ENCODE measurements at places on chromosomes 3 and 15.
A peak's percentile ranks its signal among the peaks of the same experiment; 100 is the strongest.

DNA sequence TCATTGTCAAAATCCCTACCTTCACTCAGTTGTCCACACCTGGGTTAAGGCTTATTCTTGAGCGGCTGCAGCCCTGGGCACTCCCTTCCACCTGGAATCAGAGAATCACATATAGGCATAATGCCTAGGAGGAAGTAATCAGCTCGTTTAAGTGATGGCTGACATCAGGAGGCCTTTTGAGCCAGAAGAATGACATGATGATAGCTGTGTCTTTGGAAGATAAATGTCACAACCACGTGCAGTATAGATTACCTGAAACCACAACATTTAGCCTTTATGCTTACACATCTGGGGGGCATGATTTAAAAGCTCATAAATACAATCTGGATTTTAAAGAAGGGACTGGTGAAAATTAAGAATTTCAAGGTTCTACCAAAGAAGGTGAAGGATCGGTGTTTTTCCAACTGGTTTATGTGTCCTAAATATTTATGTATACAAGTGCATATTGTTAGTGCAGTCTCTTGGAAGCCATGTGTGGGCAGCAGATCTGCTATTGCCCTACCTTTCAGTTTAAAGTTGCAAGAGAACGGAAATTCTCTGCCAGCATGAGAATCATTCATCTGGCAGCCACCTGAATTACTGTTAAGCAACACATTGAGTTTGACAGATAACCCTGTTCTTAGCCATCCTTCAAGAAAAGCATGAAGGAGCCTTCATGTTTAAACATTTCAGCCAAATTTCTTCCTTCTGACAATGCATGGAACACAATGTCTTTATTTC lies 163.4 kb upstream of the NR2E3 start:
- no peak for DNase-seq

- no peak for DNase-seq
Measured at GRCh38 chr3:150739200-150739863, 23.6 kb downstream of the SIAH2 start.

GRCh38 chr15:58081891-58082290 lies 16.4 kb upstream of the ALDH1A2 start:
- no peak for DNase-seq

DNA sequence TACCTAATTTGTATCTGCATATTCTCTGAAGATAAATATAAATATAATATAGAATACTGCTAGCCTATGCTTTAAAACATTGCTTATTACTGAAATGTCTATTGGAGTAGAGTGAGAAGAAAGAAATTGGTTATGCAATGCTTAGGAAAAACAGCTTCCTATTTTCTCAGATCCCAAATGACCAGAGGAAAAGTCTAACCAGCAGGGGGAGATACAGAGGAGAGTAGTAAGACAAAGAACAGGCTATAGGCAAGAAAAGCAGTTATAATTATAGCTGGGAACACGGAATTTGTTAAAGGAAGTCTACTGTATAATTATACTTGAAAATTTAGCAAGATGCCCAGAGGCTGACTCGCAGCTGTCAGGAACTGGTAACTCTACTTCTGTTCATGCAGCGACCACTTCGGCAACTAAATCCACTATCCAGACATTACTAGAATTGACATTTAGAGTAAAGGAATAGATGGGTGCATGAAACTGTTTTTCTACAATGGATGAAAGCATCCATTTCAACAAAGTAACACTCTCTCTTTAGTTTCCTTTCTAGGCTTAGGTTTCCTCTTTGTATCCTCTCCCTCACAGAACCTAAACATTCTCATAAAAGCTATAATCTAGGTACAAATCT lies 97.2 kb downstream of the TBC1D5 start:
- no peak for DNase-seq

- DNase-seq = peak; percentile 70
Measured at GRCh38 chr3:141498598-141499223, 11.9 kb downstream of the RASA2 start.

Measured in stimulated activated CD8-positive, alpha-beta memory T cell treated with anti-CD3 and anti-CD28 coated beads, Interleukin-7, amount 100 ng/mL, for 1 hour (primary cell).